ENCODE measurements at places on chromosomes 5 and 9.

DNA sequence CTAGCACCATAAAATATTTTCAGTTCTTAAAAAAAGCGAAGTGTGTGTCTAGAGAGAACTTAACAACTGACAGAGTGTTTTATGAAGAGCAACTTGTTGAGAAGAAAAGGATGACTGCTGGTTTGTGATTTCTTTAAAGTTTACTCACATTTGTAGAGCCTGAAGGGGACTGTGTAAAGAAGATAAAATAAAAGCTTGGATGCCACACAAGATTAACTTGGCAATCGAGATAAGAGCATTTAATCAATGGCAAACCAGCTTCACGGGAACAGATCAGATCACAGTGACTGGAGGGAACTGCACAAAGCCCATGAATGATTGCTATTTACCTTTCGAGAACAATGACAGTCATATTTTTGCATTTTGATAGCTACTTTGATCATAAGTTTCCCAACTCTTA lies 2013.1 kb upstream of the CDH9 start:
- DNase-seq: no peak

GRCh38 chr5:149886692-149887470 lies 57.7 kb downstream of the PDE6A start:
- no peak for DNase-seq

DNA sequence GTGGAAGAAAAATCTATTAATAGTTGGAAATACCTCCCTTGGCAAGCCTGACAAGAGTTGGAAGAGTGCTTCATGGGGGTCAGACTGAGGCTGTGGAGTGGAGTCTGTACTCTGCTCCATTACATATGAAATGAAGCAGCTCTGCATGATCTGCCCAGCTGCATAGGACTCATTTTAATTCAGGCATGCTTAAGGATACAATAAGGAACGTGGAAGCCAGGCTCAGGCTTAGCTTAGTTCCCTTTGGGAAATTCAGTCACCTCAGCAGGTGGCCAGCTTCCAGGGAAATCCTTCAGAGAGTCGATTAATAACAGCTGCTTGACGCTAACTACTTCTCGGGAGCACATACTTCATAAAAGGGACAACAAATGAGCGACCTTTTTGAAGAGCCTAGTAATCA lies 1672.9 kb upstream of the WWC1 start:
- DNase-seq: no peak

DNA sequence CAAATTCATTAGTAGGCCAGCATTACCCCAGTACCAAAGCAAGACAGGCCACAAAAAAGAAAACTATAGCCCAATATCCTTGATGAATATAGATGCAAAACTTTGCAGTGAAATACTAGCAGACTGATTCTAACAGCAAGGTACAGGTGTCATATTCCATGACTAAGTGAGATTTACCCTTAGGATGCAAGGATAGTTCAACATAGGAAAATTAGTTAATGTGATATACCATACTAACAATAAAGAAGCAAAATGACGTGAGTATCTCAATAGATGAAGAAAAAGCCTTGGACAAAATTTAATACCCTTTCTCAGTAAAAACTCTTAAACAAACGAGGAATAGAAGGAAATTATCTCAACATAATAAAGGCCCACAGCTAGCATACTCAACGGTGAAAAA lies 13.3 kb downstream of the ZNF131 start:
- no peak for DNase-seq

DNA sequence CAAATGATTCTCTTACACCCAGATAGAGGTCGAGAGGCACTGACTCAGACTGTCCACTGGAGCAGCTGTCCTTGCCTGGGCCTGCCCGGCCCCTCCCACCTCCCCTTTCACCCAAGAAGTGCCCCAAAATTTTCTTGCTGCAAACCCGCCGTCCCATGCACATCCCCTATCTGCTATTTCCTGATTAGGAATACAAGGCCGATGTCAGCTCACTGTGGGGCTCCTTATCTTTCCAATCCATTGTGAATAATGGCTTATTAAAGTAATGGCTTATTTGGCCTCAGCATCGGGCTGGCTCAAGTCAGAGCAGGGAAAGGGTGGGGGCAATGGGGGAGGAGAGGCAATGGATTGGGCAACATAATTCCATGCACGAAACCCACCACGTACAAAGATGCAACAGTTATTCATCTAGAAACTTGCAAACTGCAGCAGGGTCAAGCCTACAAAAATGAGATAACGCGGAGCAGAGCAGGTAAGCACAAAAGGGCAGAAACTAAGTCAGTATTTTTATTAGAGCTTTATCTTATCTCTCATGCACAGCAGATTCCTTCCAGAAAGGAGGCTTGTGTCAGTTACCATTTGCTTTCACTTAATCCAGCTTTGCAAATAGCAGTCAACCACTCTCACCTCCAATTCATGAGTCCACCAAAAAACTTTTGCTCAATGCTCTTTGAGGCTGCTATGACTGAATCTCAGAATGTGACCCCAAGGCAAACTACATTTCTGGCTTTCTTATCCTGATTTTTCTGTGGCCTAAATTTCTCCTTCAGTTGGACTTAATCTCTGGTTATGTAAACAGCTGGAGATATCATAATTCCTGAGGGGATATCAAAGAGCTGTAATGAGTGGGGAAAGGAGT lies 138.2 kb upstream of the OSMR start:
- no peak for DNase-seq

DNA sequence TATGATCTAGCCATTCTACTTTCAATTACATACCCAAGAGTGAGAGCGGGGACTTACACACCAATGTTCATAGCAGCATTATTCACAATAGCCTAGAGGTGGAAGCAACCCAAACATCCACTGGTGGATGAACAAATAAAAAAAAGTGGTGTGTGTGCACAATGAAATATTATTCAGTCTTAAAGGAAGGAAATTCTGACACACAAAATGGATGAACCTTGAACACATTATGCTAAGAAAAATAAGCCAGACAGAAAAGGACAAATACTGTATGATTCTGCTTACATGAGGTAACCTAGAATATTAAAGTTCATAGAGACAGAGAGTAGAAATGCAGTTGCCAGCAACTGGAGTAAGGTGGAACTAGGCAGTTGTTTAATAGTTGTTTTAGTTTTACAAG lies 22.1 kb downstream of the ETF1 start:
- DNase-seq: no peak

GRCh38 chr5:139488260-139488659 lies 5.7 kb upstream of the STING1 start:
- DNase-seq: no peak

- DNase-seq: no peak
These were observed 124.7 kb downstream of the DAB2IP start for GRCh38 chr9:121776001-121776738.

GRCh38 chr9:131104016-131104740 lies 7.8 kb downstream of the AIF1L start:
- DNase-seq: no peak

- no peak for DNase-seq
These were observed 44.1 kb downstream of the COL23A1 start for GRCh38 chr5:178545941-178546674.

GRCh38 chr5:25107853-25108252 lies 463.1 kb upstream of the CDH10 start:
- no peak for DNase-seq

- no peak for DNase-seq
These were observed 350.2 kb downstream of the DTWD2 start for GRCh38 chr5:118637947-118638670.

DNA sequence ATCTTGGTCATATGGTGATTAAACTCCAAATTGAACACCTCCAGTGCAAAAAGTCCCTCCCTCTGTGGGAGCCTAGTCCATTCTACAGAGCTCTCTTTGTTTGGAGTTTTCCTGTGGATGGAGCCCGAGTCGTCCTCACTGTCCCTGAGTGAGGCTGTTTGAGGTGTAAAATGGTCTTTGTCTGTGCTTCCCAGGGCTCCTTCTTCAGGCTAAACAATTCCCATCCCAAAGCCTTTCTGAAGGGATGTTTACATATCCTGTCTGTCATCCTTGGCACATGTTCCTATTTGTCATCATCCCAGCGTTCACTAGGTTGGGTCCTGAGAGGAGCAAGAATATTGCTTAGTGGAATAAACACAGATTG lies 68.9 kb downstream of the COL27A1 start:
- no peak for DNase-seq

- no peak for DNase-seq
These were observed 36.3 kb downstream of the VCP start for GRCh38 chr9:35035851-35036701.

GRCh38 chr9:35909274-35909673 lies at the start of gene SPAAR:
Gene SPAAR, plus strand, starts transcription at chr9:35909490. Its CDS starts 974 bp downstream, at chr9:35910464.
- DNase-seq: no peak

DNA sequence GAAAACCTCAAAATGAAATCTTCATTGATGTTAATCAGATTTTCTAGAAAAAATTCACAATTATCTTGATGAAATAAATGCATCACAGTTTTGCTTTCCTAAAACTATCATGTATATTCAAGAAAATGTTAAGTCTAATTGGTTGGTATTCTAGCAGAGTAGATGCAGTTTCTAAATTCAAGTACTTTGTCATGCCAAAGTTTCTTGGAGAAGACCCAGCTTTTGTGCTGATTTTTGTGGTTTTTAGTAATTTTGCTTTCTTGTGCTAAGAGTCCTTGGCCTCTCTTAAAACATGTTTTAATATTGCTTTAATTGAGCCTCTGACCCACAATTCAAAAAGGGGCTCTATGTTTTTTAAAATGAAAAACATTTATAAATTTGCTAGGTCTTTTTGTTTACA lies 924.8 kb upstream of the PTPRD start:
- no peak for DNase-seq

DNA sequence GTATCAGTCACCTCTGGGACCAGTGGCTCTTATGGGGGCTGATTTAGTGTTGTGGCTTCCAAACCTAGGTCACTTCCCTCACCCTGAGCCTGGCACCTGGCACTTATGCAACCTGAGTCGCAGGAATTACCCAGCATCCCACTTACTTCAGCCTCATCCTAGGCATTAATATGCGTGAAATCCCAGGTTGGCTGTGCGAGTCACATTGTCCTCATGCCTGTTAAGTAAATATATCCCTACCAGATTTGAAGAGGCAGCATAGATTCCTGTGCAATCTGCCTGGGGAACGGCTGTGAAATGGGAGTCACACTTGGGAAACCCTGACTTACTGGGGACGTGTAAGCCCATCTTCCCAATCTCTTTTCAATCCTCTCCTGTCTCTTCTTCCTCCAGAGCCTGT lies 42.7 kb upstream of the AKNA start:
- DNase-seq: no peak

DNA sequence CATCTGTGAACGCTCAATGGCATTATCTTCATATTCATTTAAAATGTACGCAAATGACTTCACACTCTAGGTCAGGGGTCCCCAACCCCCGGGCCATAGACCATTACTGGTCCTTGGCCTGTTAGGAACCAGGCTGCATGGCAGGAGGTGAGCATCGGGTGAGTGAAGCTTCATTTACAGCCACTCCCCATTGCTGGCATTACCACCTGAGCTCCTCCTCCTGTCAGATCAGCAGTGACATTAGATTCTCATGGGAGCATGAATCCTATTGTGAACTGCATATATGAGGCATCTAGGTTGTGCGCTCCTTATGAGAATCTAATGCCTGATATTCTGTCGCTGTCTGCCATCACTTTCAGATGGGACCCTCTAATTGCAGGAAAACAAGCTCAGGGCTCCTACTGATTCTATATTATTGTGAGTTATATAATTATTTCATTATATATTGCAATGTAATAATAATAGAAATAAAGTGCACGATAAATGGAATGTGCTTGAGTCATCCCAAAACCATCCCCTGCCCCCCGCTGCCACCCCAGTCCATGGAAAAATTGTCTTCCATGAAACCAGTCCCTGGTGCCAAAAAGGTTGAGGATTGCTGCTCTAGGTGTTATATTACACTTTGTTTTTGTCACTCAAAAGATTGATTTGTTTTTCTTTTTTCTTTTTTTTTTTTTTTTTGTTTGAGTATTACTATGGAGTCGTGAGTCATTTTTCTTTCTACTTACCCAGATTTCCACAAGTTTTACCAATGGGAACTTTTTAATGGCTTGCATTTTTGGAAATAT lies 127.2 kb downstream of the DOCK8 start:
- no peak for DNase-seq

- DNase-seq: no peak
These were observed 62.7 kb downstream of the ST8SIA4 start for GRCh38 chr5:100840370-100840769.

DNA sequence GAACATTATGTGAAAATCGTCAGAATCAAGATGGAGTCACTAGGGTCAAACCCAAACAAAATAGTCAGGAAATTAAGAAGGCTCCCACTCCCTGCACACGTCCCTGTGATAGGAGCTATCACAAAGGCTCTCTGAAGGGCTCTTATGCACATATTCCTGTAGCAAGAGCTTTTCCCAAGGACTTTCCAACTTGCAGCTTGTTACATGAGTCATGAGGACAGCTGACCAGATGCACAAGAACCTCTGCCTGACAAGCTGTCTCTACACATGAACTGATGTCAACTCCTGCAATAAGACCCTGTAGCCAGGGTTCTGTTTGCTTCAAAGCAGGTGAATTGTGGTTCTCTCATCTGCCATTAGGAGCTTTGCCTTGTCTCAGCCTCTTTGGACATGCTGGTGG lies 122.4 kb downstream of the OLFM1 start:
- no peak for DNase-seq

DNA sequence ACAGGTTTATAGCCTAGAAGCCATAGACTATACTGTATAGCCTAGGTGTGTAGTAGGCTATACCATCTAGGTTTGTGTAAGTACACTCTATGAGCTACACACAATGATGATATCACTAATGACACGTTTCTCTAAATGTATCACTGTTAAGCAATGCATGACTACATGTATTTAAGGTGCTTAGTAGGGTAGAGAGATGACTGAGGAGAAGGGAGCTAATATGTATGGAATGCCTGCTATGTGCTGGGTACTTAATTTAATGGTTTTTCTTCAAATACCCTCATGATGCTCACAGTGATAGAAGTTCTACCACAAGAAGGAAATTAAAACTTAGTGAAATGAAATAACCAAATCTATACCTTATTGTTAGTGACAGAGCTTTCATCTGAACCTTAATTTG lies 1785.5 kb downstream of the EFNA5 start:
- DNase-seq: no peak

DNA sequence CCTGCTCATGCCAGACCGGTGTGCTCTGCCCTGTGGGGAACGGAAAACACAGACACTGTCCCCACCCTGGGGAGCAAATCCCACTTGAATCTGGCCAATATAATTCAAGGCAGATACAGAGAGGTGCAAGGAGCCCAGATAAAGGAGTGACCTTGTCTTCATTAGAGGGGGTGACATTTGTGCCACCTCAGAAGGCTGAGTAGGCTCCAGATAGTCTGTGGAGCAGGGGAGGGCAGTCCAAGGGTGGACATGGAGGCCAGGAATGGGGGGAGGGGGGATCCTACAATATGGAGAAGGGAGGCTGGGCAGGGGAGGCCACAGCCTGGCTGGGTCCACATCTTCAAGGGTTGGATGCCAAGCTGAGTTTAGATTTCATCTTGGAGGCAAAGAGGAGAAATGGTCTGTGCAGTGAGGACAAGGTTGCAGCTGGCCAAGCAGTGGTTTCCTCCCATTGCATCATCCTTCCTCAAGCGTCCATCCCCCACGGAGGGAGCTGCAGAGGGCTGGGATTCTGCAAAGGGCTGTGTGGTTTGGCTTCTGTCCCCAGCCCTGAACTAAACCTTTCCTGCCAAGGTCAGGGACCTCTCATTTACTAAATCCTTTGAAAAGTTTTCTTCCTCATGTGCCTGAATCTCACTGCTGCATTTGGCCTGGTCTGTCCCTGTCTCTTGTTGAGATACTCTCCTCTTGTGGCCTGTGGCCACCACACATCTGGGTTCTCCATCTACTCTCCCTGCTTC lies 60.1 kb downstream of the GALNT12 start:
- no peak for DNase-seq

GRCh38 chr9:86036555-86036954 lies 62.8 kb downstream of the GOLM1 start:
- no peak for DNase-seq

- no peak for DNase-seq
These were observed 191.0 kb downstream of the PJA2 start for GRCh38 chr5:109218818-109219217.
